Kasumi-1 (cell line): ENCODE measurements at places on chromosomes 3 and 15.

GRCh38 chr3:176948151-176948550 lies 249.1 kb downstream of the TBL1XR1 start:
- no peak for DNase-seq

DNA sequence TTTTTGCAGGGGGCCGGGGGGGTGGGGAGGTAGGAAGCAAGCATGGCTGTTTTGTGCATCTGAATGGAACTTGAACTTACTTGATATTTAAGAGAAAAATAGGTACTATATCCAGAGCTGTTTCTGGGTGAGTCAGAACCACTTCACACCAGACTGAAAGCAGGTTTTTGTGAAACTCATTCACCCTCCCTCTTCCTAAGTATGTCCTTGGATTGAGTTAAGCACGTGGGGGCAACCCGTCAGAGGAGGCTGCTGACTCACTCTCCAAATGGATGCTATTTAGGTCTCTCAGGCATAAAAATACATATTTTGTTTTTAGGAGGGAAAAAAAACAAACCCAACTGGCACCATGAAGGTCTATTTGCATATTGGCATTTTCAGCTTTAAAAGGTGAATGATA lies 270.3 kb downstream of the RYR3 start:
- DNase-seq: no peak

- no peak for DNase-seq
Measured at GRCh38 chr3:109337393-109337792, at the start of gene DPPA4. DPPA4 (minus strand) TSS chr3:109337546; CDS start chr3:109337517, 29 bp downstream.

DNA sequence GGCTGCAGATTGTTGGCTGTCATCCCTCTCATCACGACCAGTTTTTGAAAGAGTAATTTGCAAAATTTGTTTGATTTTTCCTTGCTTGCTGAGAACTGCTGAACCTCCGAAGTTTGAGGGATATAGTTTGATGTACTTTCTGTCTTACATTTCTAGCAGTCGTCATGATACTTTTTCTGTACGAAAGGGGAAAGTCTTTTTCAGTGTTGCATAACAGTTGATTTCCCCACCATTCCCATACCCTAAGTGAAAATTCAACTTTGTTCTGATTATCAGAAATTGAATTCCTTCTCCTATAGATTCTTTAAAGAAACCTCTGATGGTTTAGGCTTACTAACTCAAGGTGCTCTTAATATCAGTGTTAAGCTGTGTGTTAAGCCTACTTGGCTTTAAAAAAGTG lies 1.6 kb downstream of the PDE8A start:
- no peak for DNase-seq

DNA sequence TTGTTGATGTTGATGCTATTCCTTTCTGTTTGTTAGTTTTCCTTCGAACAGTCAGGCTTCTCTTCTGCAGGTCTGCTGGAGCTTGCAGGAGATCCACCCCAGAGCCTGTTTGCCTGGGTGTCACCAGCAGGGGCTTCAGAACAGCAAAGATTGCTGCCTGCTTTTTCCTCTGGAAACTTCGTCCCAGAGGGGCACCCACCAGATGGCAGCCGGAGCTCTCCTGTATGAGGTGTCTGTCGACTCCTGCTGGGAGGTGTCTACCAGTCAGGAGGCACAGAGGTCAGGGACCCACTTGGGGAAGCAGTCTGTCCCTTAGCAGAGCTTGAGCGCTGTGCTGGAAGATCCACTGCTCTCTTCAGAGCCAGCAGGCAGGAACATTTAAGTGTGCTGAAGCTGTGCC lies 303.2 kb downstream of the ZIC1 start:
- DNase-seq: no peak

DNA sequence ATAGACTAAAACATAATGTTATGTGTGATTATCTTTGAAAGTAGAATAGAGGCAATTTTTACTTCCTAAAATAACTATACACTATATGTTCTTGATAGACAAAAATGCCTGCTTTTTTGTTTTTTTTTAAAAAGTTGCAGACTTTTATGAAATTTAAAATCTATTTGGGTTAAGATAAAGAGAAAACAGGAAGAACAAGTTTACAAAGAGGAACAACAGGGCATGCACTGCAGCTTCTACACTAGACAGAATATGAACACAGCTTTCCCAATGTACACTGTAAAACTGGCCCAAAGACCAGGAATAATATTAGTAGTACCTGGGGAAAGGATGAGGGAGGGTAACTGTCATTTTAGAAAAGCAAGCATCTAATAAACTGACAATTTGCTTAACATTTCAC lies 53.7 kb downstream of the NR1I2 start:
- no peak for DNase-seq

DNA sequence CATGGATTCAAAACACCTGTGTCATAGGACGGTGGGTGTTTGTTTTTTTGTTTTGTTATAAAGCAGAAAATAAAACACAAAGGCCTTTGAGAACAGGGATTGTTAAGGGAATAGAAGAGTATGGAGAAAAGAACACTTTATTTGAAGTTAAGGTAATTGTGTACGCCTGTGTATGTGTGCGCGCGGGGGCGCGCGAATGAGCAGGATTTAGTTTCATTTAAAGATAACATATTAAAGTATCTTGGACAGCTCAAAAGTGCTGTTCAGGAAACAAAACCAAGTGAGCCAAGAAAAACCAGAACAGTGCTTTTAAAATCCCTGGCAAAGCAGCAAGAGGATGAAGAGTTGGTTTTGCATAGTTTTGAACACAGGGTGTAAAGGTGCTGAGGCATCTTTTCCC lies 1.9 kb downstream of the CPNE4 start:
- no peak for DNase-seq

- DNase-seq: no peak
Measured at GRCh38 chr15:46854564-46854963, 862.7 kb upstream of the SEMA6D start.

- no peak for DNase-seq
Measured at GRCh38 chr3:26588931-26589330, 33.6 kb upstream of the LRRC3B start.

GRCh38 chr15:79004336-79004735 lies 59.5 kb upstream of the CTSH start:
- peak; percentile 89 for DNase-seq

DNA sequence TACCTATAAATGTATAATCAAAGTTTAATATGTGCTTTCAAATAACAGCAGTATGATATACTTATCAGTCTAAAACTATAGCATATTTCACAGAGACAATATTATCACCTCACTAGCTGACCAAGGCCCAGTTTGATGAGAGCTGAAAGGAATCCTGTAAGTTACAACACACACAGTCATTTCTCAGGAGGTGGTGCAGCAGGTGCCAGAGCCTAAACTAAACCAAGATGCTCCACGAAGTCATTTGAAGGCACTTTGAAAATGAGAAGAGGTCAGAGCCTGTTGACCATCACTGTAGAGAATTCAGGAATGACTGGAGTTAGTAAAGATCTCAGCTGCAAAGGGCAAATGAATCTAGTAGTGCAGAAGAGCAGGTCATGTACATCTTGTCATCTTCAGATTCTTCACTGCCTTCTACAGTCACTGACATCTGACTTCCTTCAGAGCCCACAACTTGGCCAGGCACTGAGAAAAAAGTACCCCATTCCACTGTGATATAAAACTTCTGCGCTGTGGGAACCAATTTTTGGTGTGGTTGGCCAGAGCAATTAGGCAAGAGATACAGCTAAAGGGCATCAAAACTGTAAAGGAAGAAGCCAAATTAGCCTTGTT lies 7.9 kb downstream of the GBE1 start:
- no peak for DNase-seq

DNA sequence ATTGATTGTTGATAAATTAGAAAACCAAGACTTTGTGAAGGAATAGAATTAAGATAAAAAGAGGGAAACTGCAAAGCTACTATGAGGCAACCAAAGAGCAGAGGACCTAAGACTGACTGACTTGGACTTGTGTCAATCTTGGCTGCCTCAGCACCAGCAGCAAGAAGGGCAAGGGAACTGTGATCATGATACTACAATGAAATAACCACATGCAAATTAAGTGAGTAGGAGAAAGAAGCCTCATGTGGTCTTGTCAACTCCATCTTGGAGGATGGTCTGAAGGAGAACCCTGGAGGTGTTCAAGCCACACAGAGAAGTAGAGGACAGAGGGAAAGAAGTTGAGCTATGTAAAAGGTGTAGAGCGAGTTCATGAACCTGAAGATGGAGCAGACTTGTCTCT lies 47.3 kb upstream of the THRB start:
- no peak for DNase-seq

GRCh38 chr3:107753494-107753893 lies 230.7 kb downstream of the BBX start:
- DNase-seq: peak; percentile 61

GRCh38 chr3:14439501-14440167 lies 37.2 kb downstream of the SLC6A6 start:
- peak; percentile 84 for DNase-seq

GRCh38 chr15:92043283-92043682 lies 189.8 kb downstream of the SLCO3A1 start:
- no peak for DNase-seq

GRCh38 chr3:51940648-51941462 lies 849 bp downstream of the RRP9 start:
- DNase-seq: no peak

DNA sequence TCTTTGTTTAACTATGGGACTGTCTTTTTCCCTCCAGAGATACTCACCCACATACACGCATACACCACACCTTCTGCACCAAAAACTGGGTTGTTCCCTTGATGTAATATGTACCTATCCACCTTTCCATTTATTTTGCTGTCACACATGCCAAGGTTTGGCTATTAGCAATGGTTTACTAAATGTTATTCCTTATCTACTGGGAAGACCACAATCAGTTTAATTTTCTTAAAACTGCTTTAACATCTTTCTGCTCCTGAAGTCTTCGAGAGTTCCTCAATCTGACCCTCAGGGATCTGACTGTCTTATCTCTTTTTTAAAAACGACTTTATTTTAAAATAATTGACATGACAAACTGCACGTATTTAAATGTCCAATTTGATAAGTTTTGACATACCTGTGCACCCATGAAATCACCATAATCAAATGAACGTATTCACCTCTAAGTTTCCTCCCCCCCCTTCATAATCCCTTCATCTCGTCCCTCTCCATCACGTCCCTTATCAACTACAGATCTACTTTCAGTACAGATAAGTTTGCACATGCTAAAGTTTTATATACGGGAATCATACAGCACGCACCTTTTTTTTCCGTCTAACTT lies 805 bp upstream of the TRPM7 start:
- DNase-seq: peak; percentile 54

DNA sequence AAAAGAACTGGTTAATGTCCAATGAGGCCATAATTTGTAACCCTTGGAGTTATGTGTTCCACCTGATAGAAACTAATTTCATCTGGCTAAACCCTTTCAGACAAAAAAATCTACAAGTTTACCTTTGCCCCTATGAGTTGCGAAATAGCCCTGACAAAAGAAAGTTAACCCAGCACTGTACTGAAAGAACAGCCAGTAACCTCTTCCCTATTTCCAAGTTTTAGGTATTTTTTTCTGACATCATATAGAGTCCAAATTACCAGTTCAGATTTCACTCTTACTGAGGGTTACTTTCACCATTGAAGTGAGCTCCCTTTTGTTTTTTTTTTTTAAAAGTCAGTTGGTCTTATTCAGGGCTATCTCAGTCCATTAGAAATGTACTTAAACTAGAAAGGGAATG lies 42.8 kb upstream of the PTPRG start:
- no peak for DNase-seq

DNA sequence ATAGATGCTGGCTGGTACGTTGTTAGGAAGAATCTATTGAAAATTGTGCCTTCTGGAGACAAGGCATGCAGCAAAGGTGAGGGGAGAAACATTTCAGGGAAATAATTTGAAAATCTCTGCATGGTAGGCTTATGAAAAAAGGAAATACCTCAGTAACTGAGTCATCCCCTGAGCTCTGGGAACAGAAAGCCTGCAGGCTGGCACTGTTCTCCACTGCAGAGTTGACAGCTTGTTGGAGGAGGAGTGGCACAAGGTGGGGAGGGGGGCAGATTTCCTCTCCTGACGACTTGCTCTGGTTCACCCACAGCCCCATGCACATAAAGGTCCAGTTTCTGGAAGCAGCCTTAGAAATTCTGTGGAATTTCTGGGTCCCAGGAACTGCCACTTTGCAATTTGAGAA lies 179.4 kb downstream of the ABHD5 start:
- no peak for DNase-seq

DNA sequence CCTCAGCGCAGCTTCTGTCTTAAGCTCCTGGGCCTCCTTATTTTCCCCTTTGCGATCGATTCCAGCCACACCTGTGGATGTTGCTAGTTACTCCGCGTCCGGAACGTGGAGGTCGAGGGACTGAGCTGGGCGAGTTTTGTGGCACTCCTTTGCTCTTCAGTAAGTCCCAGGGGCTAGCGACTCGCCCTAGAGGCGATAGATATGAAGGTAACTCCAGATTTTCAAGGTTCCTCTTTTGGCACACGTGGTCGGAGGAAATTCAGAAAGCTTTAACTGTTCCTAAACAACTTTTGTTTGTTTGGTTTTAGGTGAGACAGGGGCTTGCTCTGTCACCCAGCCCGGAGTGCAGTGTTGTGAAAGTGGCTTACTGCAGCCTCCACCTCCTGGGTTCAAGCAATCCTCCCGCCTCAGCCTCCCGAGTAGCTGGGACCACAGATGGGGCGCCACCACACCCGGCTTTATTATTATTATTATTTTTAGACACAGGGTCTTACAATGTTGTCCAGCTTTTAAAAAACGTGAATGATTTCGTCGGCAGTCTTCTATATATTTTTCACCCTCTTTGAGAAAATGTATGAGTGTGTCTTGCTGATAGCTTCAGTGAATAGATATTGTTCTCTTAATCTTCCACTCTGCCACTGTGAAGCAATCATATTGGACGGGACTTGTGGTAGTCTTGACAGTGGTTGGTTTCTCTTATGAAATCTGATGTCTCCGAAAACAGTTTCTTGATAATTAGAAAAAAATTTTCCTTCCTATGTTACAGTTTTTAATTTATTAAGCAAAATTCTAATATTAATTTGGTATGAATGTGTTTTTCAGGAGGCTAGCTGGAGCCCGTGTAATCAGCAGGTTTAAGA lies 785 bp downstream of the MFSD1 start:
- peak; percentile 50 for DNase-seq

DNA sequence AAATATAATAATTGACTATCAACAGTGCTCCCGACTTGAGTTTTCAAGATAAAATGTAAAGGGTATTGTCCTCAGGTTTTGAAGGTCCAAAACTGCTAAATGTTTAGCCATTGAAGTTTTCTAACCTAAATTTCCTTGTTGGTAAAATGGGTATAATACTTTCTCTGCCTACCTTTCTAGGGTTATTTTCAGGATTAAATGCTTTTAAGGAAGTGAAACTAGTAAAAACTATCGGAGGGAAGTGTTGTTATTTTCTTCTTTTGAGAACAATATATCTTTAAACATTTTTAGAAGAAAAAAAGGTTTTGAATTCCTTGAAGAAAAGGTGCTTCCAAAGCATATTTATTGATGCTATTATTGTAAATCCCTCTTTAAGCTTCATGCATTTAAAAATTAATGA lies 67.3 kb downstream of the FILIP1L start:
- DNase-seq: no peak

- DNase-seq: no peak
Measured at GRCh38 chr15:75815811-75816719, 27.2 kb upstream of the UBE2Q2 start.

- DNase-seq: no peak
Measured at GRCh38 chr3:122063908-122064307, 8.7 kb downstream of the CD86 start.

- peak; percentile 86 for DNase-seq
Measured at GRCh38 chr3:50189274-50189673, 2.1 kb upstream of the GNAT1 start.
